Endodermal cell (in vitro differentiated cells): ENCODE measurements at places on chromosomes 1 and 21. TPM values are rescaled to one million over a fixed set of nuclear protein-coding genes. Genes with fewer than 3 reads are reported as not detected.
A peak's percentile ranks its signal among the peaks of the same experiment; 100 is the strongest.

B3GALT5 gene
- total RNA-seq, result 6.1 and 7.2 TPM in 2 replicates

DNA sequence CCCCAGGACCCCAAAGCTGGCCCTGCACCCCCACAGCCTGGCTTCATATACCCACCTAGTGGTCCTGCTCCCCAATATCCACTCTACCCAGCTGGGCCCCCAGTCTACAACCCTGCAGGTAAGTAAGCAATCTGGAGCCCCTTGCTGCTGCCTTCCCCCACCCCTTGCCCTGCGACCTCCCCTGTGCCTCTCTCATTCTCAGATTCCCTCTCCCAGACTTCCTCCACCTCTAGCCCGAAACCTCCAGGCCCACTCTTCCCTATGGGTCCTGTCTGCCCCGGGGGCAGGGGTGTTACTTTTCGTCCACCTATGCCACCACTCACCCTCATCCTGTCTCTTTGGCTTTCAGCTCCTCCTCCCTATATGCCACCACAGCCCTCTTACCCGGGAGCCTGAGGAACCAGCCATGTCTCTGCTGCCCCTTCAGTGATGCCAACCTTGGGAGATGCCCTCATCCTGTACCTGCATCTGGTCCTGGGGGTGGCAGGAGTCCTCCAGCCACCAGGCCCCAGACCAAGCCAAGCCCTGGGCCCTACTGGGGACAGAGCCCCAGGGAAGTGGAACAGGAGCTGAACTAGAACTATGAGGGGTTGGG is 2.9 kb downstream of the SHISA4 start:
- no peak for DNase-seq

G0S2 gene
- total RNA-seq, result 1.4 TPM in 1 of 3 replicates, not detected in the others

GRCh38 chr1:203291201-203292096 is 13.9 kb upstream of the BTG2 start:
- DNase-seq, result peak; percentile 59

COL9A2 gene
- 224 to 488 TPM (median 470 TPM) in 3 replicates for total RNA-seq

C1orf87 gene
- total RNA-seq, result not detected in 2 replicates

DNA sequence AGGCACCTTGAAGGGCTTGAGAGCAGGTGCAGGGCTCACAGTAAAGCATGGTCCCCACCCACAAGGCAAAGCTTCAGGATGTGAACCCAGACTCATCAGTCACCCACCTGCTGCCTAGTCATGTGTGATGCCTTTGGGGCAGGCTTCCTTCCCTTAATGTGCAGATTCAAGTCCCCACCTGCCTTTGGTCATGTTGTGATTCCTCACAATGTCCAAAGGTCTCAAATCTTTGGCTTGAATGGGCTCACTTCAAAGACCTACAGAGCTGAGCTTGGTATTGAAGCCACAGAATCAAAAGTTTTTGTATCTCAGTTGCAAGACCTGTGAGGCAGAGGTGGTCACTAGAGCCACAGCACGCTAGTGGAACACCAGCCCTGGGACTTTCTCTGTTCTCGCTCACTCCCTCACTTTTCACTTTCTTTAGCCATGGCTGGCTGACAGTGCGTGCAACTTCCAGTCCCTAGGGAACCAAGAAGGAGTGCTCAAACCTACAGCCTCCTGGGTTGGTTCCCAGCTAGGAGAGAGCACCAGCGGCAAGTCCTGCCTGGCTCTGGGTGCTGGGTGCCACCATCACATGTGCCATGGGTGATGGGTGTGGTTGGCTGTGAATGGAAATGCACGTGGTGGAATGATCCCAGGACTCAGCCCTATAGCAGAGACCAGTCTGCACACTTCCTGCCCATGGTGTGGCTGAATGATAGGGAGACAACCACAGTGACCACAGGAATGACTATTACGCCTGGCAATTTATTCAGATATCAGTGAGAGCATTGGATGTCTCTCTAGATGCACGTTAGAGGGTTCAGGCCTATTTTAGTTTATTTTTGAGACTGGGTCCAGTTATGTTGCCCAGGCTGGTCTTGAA is 26.4 kb upstream of the CLIC6 start:
- no peak for DNase-seq

GRCh38 chr1:21052034-21052433 is 124.7 kb downstream of the EIF4G3 start:
- DNase-seq, result no peak

DNA sequence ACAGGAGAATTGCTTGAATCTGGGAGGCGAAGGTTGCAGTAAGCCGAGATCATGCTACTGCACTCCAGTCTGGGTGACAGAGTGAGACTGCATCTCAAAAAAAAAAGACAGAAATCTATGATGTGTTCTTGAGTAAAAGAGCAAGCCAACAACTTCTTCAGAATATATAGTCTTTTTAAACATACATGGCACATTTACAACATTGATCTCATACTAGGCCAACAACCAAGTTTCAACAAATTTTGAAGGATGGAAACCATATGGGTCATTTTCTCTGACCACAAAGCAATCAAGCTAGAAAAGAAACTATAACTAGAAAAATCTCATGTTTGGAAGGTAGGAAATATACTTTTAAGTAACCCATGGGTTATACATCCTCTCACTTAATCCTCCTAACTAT is 38.3 kb downstream of the PAFAH2 start:
- no peak for DNase-seq
